Stimulated activated CD8-positive, alpha-beta memory T cell treated with anti-CD3 and anti-CD28 coated beads, Interleukin-15, amount 100 ng/mL, for 4 hours (primary cell): ENCODE measurements at places on chromosomes 16 and 17.

DNA sequence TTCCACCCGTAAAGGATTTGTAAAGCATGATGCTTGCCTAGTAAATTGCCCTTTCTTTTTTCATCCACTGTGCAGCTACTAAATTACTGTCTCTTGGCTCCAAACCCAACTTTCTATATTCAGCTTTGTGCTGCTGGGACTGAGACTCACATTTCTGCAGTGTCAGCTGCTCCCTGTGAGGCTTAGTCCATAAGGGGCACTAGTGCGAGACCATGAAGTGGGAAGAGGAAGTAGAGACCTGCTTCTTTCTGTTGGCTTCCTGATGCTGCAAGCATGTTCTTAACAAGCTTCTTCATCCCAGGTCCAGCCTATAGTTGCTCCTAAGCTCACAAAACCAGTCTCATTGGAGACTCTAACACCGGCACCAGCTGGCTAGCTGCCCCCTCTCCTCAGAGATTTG, 74.9 kb upstream of the HS3ST2 start:
- DNase-seq: no peak

DNA sequence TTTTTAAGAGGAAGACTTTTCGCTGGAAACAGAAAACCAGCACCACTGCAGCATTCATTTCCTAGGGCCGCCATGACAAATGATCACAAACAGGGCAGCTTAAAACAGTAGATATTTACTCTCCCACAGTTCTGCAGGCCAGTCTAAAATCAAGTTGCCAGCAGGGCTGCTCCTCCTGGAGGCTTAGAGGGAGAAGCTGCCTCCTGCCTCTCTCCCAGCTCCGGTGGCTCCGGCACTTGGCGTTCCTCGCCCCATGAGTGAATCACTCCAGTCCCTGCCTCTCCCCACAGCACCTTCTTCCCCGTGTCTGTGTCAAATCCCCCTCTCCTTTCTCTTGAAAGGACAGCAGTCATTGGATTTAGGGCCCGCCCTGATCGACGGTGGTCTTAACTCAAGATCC, 72.1 kb downstream of the SOCS1 start:
- no peak for DNase-seq

DNA sequence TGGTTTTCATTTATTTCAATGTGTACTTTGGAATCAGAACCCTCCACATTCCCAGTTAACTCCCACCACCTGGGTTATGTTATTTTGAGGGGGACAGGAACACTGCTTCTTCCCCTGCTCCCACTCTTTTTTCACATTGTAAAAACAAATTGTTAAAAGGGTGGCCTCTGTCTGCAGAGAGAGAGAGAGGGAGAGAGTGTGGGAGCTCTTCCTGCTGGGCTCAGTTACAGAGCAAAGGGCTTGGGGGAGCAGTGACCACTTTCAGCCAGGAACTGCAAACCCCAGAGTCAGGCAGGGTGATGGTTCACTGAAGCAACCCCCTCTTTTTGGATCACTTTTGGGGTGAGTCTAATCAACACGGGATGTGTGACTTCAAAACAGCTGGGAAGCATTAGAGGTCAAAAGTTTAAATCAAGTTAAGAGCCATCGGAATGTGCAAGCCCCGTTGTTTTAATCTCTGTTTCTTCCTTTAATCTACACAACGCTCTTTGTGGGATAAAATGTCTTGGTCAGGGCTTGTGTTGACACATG, 577.0 kb upstream of the CDH11 start:
- no peak for DNase-seq

DNA sequence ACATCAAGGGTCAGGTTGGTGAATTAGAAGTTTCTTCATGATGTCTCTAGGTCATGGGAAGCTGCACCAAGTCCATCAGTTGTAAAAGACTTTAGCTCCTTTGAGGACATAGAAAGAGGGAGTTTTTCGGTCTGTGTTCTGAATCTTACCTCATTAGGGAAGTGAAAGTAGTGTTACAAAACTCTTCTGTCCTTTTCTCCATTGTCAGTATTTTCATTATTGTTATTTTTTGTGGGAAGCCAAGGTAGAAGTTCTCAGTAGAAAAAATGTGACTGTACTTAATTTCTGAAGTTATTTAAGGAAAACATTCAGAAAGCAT, 24.2 kb downstream of the MAP3K3 start:
- DNase-seq: no peak

DNA sequence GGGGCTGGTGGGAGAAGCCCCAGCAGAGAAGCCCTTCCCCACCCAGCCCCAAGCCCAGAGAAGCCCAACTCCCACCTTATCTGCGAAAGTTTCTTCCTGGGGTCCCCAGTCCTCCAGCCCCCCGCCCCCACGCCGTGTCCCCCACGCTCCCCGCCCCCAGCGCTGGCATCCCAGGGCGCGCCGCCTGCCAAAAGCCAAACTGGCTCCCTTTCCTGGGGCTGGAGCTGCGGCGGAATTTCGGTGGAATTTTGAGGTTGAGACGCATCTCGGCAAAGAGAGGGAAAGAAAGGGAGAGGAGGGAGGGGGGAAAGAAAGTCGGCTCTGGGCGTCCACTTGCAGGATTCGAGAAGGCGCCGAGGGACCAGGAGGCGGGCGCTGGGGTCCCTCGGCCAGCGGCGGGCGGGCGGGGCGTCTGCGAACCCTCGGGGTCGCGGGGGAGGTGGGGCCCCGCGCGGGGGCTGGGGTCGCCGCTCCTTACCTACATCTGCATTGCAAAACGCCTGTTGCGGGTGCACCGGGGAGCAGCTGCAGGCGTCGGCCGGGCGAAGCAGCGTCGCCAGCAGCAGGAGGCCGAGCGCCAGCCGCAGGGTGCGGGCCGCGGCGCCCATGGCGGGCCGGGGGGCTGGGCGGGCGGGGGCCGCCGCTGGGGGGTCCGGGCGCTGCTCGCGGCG, 571 bp downstream of the TIMP2 start:
- no peak for DNase-seq

DNA sequence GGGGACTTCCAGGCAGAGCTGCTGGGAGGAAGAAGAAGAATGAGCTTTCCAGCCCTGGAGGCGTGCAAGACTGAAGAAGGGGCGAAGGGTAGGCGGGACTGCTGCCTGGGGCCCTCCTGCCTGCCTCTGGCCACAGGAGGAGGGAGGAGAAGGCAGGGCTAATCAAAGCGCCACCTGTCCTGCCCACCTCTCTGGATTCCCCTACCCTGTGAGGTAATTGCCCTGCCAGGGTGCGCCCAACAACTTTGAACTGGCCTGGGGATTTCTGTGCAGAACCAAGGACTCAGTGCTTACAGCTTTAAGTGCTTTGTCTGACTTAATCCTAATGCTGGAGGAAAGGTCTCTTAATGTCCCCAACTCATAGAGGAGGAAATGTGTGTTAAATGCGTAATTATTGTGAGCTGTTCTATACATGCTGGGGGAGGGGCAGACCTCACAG, at the start of gene NOXO1:
Gene NOXO1, minus strand, starts transcription at position 72 of the 439 bp plus-strand sequence. CDS start 290 bp downstream, outside the sequence.
- DNase-seq: no peak
